Activated CD4-positive, CD25-positive, alpha-beta regulatory T cell treated with anti-CD3 and anti-CD28 coated beads, Interleukin-2, amount 50 U/mL, for 72 hours (primary cell): ENCODE measurements at places on chromosomes 7 and 10.

- DNase-seq: no peak
These were observed 93.4 kb downstream of the FAM107B start for GRCh38 chr10:14681305-14681704.

- DNase-seq: no peak
These were observed 36.0 kb downstream of the MAT1A start for GRCh38 chr10:80253266-80253962.

DNA sequence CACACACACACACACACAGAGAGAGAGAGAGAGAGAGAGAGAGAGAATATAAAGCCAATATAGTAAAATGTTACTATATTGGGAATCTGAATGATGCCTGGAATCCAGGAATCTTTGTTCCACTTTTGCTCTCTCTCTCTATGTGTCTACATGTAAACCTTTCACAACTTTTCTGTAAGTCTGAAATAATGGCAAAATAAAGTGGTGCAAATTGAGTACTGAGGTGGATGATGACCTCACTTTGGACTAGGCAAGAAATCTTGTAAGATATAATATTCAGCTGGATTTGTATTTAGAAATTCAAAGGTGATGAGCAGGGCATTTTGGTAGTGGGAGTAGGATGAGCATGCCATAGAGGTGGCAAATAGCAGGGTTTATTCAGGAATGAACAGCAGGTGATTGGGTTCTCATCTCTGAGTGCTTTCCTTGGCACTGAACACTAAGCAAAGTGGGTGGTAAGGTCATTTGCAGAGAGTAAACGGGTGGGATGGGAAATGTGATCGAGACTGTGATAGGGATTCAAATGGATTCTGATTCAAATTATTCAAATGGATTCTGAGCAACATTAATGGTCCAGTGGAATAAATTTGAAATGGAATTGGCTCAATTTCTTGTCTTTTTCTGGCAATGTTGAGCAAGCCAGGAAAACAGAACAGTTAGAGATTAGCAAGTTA is 9.7 kb upstream of the ANLN start:
- DNase-seq: no peak

- no peak for DNase-seq
These were observed 94.7 kb downstream of the SORBS1 start for GRCh38 chr10:95466436-95466835.

- DNase-seq: no peak
These were observed 82.5 kb upstream of the PITRM1 start for GRCh38 chr10:3255075-3255474.

- DNase-seq: peak; percentile 47
These were observed 631 bp downstream of the POR start for GRCh38 chr7:75915416-75916156.

DNA sequence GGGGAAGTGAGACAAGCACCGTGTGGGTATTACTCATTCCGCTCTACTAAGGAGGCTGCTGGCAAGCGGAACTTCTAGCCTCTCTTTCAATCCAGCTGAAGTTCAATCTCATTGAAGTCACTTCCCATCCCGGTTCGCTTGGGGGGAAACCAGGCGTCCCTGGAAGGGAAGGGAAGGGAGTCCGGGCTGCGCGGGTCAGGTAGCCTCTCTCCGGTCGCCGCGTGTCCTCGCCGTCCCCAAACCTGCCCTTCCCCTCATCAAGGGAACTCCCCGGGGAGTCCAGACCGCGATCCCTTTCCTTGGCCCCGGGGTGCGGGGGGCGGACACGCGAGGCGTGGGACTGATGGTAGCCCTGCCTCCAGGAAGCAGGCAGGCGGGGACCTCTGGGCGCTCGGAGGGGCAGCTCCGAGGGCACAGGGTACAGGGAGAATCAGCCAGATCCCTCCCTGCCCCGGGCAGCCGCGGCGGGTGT is 598 bp upstream of the ZEB1 start:
- DNase-seq: peak; percentile 75

DNA sequence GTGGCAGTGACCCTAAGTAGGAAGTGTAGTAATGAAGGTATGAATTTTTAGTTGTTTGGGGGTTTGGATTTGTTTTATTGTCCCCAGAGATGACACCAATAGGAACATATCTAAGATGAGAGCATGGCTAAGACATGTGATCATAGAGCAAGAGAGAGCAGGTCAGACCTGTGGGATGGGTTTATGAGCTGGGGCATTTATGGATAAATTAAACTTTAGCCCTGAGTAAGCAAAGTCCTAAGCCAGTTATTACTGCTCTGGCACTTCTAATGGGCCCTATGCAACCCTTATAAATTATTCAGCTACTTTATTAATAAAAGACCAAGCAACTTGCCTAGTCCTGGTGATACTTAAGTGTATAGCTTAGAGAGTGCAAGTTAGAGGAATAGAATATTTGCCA is 85.1 kb downstream of the LRRC4 start:
- no peak for DNase-seq

DNA sequence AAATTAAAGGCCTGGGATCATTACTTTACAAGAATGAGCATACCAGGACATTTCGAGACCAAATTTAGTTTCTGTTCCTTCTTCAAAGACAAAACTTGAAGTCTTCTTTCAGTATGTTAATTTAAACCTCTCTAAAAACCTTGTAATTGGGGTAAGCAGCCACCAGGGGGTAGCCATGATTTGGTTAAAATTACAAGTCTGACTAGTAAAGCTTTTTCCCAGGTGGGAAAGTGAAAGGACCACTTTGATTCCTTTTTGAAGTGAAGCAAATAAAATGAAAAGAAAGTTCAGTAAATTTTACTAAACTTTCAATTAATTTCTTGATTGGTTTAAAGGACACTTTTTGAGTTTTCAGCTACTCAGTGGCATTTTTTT is 294.3 kb downstream of the BBS9 start:
- no peak for DNase-seq

- DNase-seq: no peak
These were observed 186.1 kb downstream of the PRKG1 start for GRCh38 chr10:51260376-51260775.

- no peak for DNase-seq
These were observed 241.6 kb upstream of the TCERG1L start for GRCh38 chr10:131553121-131553520.

DNA sequence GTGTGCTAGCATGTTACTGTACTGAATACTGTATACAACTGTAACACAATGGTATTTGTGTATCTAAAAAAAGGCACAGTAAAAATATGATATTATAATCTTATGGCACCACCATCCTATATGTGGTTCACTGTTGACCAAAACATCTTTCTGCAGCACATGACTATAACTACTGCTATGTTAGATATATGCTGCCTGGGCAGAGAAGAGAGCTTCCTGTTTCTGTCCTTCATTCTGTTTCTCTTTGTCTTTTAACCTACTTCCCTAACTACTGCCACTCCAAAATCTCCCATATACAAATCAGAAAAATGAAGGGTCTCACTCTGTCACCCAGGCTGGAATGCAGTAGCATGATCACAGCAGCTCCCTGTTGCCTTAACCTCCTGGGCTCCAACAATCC is 8.8 kb upstream of the FGL2 start:
- DNase-seq: no peak

GRCh38 chr10:30829901-30830300 is 200.3 kb upstream of the LYZL2 start:
- no peak for DNase-seq

- no peak for DNase-seq
These were observed 6.4 kb upstream of the ST8SIA6 start for GRCh38 chr10:17460756-17461155.

DNA sequence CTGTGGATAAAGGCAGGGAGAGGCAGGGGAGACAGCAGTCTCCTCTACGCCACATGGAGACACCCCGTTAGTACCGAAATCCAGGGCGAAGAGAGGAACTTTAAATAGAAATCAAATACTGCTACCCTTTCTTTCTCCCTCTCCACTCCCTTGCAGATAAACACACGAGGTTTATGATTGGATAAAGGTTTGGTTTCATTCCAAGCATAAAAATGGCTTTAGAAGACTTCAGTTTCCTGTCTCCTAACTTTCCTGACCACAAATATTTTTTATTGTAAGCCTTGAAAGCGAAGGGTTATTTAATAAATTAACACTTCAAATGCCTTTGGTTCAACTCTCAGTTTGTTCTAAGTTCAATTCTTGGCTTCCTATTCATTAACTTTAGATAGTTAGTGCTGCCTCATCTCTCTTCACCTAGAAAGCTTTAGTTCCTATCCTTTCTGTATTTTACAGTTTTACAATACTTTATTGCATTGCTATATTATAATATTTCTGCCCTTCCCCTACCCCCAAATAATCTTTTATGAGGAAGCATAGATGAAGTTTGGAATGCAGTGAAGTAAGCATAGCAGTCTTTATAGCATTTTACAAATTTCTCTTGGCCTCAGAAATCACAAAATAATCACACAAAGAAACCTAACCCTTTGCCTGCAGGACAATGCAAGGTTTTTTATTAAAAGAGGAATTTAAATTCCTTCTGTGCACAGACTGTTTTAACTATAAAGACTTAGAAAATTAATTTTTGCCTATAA is 31.5 kb upstream of the ARID5B start:
- DNase-seq: no peak

DNA sequence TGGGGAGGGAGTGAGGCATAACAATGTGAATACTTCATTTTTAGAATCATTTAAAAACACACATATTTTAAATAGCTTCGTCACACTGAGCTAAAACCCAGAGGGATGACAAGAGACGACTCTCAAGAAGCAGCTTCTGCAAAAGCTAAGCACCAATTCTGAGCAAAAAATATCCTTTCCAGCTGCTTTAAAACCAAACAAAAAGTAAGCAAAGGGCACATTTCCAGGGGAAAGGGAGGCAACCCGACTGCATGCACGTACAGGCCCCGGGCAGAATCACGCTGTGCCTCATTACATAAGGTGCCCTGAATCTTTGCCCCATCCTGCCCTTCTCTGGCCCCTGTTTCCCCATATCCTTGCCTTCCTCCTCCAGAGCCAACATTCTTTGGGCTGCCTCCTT is 78.4 kb downstream of the DGKI start:
- DNase-seq: no peak

DNA sequence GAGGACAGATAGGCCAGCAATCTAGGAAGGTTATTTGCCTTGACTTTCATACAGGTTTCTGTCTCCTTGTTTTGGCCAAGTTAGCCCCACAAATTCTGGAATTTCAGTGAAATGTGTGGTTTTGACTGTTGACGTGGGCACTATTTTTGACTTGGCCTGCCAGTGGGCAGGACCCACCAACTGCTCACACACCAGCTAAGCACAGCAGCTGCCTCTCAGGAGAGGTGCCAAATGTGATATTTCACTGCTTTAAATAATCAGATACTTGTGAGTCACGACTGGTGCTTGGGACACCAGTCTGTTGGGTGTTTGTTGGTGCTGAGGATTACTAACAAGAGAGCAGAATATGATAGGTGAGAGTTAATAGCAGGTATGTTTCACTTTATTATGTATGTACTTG is 409.7 kb upstream of the MTPN start:
- no peak for DNase-seq

- no peak for DNase-seq
These were observed 15.3 kb downstream of the AOC1 start for GRCh38 chr7:150867605-150868004.
